ENCODE measurements at places on chromosomes 3 and 15.

DNA sequence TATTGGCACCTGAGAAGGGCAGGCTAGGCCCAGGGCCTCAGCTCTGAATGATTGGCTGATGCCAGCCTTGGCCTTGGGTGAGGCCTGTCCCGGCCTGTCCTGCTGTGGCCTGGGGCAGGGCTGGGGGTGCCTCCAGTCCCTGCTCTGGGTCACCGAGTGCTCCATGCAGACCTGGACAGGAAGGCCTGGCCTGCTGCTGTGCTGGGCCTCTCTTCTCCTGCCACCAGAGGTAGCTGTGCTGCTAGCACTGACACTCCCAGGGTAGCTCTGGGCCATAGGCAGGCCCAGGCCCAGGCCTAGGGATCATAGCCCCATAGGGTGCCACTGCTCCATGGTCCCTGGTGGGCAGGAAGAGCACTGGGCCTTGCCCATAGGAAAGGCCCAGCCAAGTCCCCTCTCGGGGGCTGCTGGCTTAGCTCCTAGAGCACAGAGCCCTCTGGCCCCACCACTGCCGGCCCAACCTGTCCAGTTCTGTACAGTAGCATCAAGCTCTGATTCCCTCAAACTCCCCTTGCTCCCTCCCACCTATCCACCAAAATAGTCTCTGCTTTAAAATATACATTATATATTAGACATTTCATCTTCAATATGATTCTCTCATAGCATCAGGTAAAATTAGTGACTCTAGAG lies 18.2 kb downstream of the ABTB1 start:
- no peak for DNase-seq

- DNase-seq, result no peak
Measured at GRCh38 chr3:111588527-111588926, 6.6 kb downstream of the ZBED2 start.

- no peak for DNase-seq
Measured at GRCh38 chr3:84538597-84538996, 420.2 kb upstream of the CADM2 start.

- DNase-seq, result peak; percentile 61
Measured at GRCh38 chr3:13189639-13190377, 116.6 kb upstream of the IQSEC1 start.

GRCh38 chr3:126515066-126515706 lies 2.4 kb downstream of the UROC1 start:
- DNase-seq, result no peak

GRCh38 chr3:171646357-171647133 lies 163.7 kb downstream of the PLD1 start:
- DNase-seq, result peak; percentile 30

DNA sequence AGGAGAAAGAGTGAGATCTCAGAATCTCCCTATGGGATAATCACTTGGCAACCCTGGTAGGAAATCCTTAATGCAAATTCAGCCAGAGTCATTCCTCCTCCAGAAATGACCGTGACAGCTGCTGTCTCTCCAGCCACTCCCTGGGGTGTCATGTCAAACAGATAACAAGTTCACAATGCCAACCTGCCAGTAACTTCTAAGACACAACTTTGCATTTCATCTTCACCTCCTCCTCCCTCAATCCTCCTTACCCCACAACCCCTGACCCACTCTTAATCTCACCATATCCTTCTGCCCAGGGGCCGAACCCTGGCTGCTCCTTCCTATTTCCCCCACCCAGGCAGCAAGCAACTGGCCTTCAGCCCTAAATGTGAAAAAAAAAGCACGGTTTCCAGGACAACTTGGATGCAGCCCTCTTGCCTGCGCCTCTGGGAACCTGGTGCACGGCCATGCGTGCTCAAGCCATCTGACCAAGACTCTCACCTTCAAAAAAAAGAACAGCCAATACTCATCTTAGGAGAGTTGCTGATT lies 166.0 kb downstream of the NTRK3 start:
- DNase-seq, result no peak

GRCh38 chr3:38721207-38721772 lies 71.8 kb upstream of the SCN5A start:
- DNase-seq, result no peak

GRCh38 chr15:88805031-88805780 lies 2.0 kb downstream of the ACAN start:
- no peak for DNase-seq

Measured in CMK (cell line).